ENCODE measurements at places on chromosomes 3 and 15.

GRCh38 chr3:17985658-17986347, 243.4 kb upstream of the TBC1D5 start:
- no peak for DNase-seq

- no peak for DNase-seq
These were observed 90.8 kb downstream of the GABRG3 start for GRCh38 chr15:27061739-27062138.

DNA sequence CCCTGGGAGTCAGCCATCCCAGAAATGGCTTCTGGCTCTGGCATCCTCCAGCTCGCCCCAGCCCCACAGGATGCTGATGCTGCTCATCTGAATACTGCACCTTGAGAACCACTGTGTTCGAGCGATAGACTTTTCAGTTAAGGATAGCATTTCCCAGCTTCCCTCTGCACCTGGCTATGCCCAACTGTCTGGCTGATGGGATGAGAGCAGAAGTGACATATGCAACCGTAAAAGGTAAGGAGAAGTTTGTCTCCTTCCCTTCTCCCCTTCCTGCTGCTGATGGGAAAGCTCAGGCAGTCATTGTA, 9.7 kb upstream of the HHATL start:
- peak; percentile 27 for DNase-seq

GRCh38 chr15:32825219-32825618, 107.4 kb downstream of the GREM1 start:
- no peak for DNase-seq

GRCh38 chr3:69014022-69014580, 617 bp upstream of the EOGT start:
- no peak for DNase-seq

- DNase-seq: peak; percentile 89
These were observed at the start of gene FLNB for GRCh38 chr3:58008141-58009025. TSS of gene FLNB (plus strand) at chr3:58008422. CDS start at chr3:58008565, 143 bp downstream.

- DNase-seq: no peak
These were observed 11.0 kb upstream of the MEIS2 start for GRCh38 chr15:37111427-37111717.

- no peak for DNase-seq
These were observed at the start of gene ACAN for GRCh38 chr15:88803241-88803919. TSS of gene ACAN (plus strand) at chr15:88803436. CDS start at chr15:88836207, 32,771 bp downstream.

- no peak for DNase-seq
These were observed 80.0 kb upstream of the SPATA16 start for GRCh38 chr3:173221010-173221409.

- DNase-seq: no peak
These were observed 29.4 kb upstream of the EIF4A2 start for GRCh38 chr3:186754006-186754405.

DNA sequence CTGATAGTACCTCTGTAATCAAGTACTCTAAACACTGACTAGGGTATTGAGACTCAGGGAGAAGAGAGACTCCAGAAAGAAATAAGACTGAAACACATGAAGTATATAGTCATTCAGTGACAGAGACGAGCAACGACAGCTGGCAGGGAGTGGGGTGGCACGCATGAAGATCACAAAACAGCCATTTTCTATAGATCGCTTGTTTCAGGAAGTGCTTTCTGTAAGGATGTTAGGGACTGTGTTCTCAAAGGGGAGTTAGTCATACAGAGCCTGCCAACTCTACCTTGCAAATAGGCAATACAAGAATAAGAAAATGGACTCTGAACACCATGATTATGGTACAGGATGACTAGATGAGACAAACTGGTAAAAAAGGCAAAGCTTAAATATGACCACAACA, 139.5 kb downstream of the TBL1XR1 start:
- no peak for DNase-seq

DNA sequence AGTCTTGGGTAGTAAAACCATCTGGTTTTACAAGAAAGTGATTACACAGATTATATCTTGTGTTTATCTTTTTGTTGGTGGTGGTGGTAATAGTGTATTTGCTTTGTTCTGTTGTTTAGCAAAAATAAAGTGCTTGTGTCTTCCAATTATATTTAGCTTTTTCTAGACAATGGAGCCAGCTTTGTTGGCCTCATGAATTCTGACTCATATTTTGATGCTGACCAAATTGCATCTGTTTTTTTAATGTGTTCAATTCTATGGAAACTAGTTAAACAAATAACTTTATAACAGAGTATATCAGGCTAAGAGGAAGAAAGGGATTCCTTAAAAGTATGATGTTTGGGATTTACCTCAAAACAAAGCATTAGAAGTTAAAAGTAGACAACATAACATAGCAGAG, 69.3 kb upstream of the BFSP2 start:
- no peak for DNase-seq

- no peak for DNase-seq
These were observed 8.5 kb upstream of the MYH15 start for GRCh38 chr3:108518895-108519294.

DNA sequence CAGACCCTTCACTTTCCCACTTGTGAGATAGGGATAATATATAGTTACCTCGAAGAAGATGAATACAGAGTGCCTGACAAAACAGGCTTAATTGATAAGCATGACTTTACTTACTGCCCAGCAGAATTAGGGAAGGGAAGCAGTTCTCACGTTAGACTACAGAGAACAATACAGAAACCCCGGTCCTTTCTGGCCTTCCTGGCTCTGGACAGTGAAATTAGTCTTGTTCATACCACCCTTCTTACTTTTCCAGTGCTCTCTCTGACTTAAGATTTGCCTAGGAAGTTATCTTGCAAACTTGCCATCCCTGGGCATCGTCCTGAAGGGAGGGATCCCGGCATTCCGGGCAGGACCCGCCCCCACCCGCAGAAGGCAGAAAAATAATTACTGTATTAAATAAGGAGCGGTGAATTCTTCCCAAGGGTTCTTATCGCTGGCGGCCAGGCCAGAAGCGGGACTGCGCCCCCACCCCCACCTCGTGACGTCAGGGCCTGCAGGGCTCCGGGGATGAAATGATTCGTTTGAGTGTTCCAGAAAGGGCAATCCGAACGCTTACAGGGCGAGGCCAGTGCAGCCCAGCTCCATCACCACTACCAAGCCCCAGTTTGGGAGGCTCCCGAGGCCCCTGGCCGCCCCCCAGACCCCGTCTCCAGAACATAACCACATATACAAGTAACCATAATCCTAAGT, 8.4 kb downstream of the SOX2 start:
- DNase-seq: no peak

DNA sequence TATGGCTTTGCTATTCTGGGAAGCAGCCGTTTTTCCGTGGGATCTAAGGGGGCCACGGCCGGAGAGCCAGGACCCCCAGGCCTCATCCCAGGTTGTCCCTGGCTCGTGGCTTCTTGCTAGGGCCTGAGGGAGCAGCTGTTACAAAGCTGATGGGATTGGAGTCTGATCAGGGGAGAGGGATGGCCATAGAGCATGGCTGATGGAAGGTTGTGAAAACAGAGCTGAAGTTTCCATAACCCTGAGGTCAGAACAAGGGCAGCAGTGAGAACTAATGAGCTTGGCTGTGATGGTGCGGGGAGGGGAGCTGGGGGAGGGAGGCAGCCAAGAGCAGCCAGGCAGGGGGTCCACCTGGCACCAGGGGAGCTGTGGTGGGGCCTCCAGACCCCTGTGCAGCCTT, 63.0 kb downstream of the LINGO1 start:
- no peak for DNase-seq

- no peak for DNase-seq
These were observed 481.8 kb upstream of the KCNMB2 start for GRCh38 chr3:178054471-178054870.

DNA sequence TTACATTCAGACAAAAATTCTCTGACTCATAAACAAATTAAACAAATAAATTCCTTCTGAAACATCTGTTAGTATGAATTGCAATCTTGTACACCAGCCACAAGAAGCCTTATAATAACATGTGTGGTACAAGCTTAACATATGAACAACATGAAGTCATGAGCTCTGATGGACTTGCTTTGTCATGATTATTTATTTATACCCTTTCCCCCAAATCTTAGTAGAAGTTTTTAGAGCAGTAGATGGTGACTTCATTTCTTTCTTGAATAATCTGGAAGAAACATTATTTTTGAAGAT, 633.4 kb downstream of the EPHA3 start:
- DNase-seq: no peak

DNA sequence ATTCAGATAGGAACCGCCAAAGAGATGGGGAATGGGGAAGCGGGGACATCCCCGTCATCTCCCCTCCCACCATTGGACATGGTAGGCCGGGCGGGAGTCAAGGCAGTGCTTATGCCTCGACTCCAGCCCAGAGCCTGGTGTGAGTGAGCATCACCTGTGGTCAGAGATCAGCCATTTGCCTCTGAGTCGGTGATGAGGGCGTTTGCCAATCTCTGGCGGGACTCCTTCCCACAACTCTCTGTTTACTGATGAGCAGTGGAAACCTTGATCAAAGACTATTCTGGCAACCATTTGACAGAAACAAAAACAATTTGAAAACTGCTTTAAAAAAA, 63.9 kb upstream of the HES1 start:
- DNase-seq: no peak

DNA sequence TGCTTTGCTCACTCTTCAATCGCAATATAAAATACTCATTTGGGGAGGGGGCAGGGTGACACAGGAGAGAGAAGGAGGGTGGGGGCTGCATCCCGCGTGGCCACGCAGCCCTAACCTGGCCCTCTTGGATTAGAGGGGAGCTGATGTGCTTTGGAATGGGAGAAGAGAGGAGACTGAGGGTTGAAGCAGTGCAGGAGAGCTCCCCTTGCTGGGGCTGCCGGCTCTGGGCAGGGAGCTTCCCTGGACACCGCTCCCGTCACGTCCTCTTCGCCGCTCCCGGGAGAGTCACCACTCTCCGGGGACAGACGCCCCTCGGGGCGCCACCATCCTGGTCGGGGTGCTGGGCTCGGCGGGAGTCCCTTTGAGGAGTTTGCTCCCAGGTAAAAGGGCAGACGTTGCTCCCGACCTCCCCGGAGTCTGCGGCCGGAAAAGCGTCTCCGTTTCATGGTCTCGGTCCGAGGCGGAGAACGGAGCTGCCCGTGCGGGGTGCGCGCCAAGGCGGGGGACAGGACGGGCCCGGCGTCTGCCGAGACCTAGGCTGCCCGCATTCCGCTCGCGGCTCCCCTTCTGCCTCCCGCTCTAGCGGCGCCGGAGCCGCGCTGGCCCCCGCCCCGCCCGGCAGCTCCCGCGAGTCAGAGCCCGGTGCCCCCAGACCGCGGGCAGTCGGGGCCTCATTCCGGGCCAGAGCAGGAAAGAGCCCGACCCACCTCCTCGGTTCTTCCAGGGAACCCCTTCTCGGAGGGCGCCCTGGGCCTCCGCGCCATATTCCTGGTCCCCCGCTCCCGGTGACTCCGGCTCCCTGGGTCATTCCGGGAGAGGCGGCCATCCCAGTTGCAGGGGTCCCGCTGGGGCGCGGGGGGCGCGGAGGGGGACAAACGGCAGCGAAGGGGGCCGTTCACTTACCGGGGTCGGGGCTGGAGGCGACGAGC, 603 bp downstream of the SLC7A14 start:
- peak; percentile 45 for DNase-seq

GRCh38 chr3:29189328-29189727, 91.5 kb upstream of the RBMS3 start:
- DNase-seq: no peak

DNA sequence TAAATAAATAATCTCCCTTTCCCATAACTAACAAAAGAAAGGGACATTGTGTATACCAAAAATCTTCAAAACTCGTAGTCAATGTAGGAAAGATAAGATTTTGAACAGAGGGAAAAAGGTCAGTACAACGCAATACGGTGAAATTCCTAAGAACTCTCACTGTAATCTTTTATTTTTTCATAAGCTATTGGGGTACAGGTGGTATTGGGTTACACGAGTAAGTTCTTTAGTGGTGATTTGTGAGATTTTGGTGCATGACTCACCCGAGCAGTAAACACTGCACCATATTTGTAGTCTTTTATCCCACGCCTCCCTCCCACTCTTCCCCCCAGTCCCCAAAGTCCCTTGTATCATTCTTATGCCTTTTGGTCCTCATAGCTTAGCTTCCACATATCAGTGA, 718.0 kb downstream of the TBL1XR1 start:
- no peak for DNase-seq

DNA sequence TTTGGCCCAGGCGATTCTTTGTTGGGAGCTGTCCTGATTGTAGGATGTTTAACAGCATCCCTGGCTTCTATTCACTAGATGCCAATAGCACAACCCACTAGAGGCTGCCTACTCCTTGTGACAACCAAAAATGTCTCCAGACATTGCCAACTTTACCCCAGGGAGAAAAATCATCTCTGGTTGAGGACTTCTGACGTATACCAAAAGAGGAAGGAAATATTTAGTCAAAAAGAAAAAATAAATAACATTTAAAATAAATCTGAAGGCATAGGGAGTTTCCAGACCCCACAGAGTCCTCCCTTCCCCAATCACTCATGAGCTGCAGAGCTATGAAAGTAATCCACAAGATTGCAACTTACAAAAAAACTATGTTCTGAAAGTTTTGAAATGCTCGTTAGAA, 61.0 kb downstream of the MECOM start:
- no peak for DNase-seq

GRCh38 chr3:149736953-149737205, 15.4 kb downstream of the COMMD2 start:
- no peak for DNase-seq

DNA sequence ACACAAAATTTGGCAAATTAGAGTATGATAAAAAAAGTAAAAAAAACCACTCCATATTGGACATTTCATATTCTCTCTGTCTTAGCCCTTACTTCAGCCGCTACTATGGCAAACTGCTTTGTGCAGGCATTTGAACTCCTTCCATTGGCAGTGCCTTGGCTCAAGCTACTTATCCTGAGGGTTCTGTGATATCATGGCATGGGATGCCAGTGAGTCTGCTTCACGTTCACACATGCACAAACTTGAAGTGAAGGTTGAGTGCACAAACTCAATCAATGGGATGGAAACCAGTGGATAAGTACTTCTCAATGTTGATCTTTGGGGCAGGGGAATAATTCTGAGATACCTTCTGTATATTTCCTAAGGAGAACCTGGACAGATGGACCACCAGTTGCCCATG, 117.2 kb downstream of the IL20RB start:
- no peak for DNase-seq

- DNase-seq: no peak
These were observed 43.4 kb downstream of the DHX30 start for GRCh38 chr3:47846186-47846879.
